ENCODE measurements at places on chromosomes 2 and 18.

DNA sequence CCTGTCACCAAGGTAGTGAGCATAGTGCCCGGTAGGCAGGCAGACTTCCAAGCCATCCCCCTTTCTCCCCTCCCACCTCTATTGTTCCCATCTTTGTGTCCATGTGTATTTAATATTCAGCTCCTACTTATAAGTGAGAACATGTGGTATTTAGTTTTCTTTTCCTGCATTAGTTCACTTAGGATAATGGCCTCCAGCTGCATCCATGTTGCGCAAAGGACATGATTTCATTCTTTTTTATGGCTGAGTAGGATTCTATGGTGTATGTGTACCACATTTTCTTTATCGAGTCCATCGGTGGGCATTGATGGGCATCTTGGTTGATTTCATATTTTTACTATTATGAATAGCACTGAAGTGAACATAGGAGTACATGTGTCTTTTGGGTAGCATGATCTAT, 35.3 kb downstream of the MMADHC start:
- DNase-seq, result no peak

DNA sequence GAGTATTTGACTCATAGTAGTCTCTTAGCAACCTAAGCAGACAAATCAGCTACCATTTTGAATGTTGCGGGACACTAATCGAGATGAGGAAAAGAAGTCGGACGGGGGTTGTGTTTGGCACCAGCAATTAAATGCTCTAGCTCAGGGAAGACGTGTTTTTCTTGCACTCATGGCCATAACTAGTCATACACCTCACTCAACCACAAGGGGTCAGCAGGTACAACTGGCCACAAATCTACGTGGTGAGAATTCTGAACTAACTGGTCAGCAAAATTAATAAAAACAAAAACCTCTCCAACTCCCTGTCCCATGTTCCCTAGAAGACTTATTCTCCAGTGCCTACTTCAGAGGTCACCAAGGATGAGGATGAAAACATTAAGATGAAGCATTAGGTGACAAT, 1467.8 kb downstream of the DPP10 start:
- DNase-seq, result no peak

- no peak for DNase-seq
Observed at GRCh38 chr2:27809761-27810241, 38.3 kb downstream of the MRPL33 start.

GRCh38 chr2:6813573-6813972, 52.1 kb downstream of the CMPK2 start:
- DNase-seq, result no peak

DNA sequence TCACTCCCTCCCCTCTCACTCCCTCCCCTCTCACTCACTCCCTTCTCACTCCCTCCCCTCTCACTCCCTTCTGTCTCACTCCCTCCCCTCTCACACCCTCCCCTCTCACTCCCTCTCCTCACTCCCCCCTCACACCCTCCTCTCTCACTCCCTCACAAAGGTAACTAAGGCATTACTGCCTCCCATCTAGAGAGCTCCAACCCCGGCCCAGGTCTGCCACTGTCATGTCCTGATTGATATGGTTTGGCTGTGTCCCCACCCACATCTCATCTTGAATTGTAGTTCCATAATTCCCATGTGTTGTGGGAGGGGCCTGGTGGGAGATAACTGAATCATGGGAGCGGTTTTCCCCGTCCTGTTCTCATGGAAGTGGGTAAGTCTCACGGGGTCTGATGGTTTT, 359.9 kb upstream of the MYT1L start:
- DNase-seq, result no peak

- no peak for DNase-seq
Observed at GRCh38 chr2:233075966-233076339, 15.8 kb downstream of the INPP5D start.

DNA sequence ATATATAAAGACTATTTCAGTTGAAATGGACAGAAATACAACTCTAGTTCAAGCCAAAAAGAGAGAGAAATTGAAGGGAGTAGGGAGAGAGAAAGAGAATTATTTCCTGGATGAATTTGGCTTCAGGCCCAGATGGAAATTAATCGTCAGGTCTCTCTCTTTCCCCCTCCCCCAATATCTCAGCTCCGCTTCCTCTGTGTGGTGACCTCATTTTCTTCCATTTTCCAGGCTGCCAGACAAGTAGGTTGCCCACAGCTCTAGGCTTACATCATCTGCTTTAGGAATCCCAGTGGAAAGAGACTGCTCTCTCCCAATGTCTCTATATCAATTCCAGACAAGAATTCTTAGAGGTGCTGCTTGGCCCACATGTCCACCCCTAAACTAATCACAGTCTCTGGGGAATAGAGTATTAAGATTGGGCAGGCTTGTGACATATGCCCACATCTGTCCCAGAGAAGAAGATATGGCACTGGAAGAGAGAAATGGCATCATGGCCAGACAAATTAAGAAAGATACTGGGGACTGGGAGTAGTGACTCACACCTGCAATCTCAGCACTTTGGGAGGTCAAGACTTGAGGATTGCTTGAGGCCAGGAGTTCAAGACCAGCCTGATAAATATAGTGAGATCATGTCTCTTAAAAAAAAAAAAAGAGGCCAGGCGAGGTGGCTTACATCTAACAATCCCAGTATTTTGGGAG, 37.2 kb upstream of the CFAP36 start:
- peak; percentile 30 for DNase-seq

DNA sequence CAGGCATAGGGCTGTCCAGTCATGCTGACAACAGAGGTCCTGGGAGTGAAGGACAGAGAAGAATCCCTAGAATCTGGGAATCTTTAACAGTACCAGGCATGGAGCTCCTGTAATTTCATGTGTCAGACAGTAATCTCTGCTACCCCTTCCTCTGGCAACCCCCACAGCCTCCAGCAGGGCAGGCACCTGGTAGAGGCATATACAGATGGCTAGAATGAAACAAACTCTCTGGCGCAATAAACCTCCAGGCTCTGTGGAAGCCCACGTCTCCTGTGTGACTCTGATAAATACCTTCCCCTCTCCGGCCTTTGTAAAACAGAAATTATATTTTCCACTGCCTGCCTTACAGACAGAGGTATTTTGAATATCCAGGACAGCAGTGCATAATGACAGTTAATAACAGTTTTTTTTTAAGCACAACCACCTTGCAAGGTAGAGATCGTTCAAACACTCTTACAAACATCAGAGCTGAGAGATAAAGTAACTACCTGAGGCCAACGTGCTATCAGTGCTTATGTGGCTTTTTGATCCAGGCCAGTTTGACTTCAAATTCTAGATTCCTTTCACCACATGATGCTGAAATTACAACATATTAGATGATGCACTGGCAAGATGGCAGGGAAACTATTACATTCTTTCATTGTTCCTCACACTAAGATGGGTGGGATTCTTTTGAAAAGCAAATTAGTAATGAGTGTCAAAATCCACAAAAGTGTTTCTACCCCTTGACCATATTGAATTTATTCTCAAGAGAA, 47.7 kb upstream of the TMEM247 start:
- DNase-seq, result no peak
